ENCODE measurements at places on chromosomes 5 and 9.

- no peak for DNase-seq
Observed at GRCh38 chr9:120151806-120152205, 428.2 kb downstream of the CDK5RAP2 start.

DNA sequence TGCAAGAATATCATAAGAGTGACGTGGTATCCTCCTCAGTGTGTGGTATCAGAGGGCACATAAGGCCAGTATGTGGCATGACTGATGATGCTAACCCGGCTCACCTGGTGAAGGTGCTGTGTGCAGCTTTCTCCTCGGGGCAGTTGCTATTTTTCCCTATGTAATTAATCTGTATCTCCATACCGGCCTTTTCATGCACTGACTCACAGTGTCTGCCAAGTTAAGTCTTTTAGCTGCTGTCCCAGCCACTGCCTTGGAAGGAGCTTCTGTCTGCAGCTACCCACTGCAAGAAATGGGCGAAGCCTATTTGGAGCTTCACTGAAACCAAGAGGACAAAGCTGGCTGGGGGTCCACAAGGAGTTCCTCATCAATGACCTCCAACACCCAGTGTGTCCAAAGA lies 46.0 kb downstream of the NXNL2 start:
- no peak for DNase-seq

DNA sequence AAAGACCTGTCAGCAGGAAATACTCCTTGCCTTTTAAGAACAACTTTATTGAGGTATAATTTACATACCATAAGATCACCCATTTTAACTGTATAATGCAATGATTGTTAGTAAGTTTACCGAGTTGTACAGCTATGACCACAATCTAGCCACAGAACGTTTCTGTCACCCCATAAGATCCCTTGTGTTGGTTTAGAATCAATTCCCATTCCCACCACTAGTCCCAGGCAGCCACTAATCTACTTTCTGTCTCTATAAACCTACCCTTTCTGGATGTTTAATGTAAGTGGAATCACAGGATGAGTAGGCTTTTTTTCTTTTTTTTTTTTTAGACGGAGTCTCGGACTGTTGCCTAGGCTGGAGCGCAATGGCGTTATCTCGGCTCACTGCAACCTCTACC lies 4.4 kb downstream of the GPR107 start:
- peak; percentile 24 for DNase-seq

DNA sequence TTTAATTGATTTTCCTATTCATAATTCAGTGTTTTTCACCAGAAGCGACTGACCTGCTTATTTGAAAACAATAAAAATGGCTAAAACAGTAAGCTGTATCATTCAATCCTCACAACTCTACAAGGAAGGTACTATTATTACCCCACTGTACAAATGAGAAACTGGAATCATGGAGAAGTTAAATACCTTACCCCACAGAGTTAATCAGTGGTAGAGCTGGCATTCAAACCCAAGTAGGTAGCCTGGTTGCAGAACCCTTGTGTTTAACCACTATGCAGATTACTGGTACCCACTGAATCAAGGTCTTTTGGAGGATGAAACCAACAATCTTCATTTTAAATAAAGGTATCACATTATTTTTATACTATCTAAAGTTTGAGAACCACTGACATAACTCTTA lies 59.6 kb downstream of the MLANA start:
- DNase-seq: no peak

GRCh38 chr5:14182761-14183160 lies 39.6 kb downstream of the TRIO start:
- no peak for DNase-seq

GRCh38 chr5:14614490-14614889 lies 32.9 kb downstream of the OTULINL start:
- DNase-seq: no peak

DNA sequence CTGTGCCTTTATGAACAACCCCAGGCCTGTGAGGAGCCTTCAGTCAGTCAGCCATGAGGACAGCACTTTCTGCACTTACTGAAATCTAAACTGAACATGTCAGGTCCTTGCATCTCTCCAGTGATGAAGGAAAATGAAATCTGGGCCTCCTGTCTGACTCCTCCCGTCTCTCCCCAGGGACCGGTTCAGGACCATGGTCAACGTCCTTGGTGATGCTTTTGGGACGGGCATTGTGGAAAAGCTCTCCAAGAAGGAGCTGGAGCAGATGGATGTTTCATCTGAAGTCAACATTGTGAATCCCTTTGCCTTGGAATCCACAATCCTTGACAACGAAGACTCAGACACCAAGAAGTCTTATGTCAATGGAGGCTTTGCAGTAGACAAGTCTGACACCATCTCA lies 77.0 kb upstream of the PLPP6 start:
- no peak for DNase-seq

DNA sequence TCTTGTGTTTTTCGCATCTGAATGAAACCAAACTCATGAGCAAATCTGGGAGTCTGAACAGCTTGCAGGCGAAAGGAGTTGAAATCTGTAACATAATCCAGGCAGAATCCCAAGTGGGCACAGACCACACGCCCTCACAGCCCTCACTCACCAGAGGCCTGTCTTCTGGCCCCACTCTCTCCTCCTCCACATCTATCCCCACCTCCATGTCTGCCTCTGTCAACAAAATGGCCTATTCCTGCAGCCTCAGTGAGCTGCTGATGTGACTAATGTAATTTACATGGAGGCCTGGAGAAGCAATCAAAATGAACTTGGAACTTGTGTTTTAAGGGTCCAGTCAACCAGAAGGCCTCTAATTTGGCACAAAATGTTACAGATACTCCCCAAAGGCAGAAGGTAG lies 136.6 kb downstream of the GNA14 start:
- DNase-seq: no peak

- DNase-seq: no peak
Observed at GRCh38 chr5:31476738-31477141, 55.2 kb downstream of the DROSHA start.

DNA sequence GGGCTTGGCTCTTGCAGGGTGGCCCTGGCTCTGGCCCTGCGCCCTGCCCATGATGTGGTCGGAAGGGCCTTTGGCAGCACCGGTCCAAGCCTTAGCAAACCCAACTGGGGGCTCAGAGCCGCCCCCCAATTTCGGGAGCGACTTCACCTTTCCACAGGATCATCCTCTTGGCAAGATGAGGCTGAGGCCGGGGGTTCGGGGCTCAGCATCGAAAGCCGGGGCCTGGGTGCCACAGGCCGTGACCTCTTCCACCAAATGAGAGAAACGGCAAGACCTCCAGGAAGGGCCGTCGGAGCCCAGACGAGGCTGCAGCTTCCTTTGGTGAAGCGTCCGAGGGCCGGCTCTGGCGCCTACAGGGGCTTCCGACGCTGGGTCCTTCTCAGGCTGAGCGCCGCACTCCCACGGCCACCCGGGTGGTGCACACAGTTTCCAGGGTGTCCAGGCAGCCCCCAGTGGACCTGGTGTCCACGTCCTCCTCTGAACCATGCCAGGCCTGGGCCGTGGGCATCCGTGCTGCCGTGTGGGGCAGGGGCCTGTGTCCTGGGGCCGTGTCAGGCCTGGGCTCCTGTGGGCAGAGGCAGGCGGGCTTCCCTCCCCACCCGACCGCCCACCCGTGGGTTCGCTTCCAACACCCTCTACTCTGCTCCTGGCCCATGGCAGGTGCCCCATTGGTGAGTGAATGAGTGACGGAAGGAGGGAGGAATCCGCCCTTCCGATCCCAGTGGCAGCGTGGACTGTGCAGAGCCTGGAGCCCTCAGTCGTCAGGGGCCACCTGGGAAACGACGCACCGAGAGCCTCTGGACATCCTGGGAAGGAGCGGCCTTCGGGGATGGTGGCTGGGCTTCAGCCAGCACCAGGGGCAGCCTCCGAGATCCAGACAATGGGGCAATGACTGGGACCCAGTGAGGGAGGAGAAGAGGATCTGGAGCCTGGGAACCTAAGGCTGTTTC lies 5.2 kb upstream of the AGPAT2 start:
- no peak for DNase-seq

GRCh38 chr5:158195416-158196210 lies 336.7 kb upstream of the CLINT1 start:
- no peak for DNase-seq

DNA sequence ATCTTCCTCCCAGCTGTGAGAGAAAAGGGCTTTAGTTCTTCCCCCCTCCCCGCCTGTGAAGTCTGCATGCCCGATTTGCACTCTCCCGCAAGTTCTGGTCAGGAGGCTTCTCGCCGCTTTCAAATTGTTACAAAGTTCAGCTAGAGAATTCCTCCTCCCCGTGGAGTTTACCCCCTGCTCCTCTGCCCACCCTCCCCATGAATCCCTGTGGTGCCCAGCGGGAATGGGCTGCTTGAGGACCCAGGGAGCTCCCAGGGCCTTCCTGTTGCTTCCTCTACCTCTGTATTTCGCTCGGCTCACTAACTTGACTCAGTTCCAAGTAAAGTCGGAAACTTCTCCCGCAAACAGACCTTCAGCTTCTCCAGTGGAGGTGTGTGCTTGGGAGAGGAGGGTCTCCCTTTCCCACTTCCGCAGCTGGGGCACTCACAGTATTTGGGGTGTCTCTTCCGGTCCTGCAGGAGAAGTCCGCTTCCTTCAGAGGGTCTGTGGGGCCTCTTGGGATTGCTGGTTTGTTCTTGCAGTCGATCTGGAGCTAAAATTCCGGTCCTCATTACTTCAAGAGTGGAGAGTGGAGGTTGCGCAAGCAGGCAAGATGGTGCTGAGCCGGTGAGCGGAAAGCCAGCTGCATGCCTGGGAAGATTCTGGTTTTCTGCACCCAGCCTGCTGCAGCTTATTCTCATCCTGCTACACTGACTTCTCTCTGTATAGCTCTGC lies 97.8 kb downstream of the ADAMTS12 start:
- no peak for DNase-seq

GRCh38 chr9:5893591-5894236 lies 3.0 kb downstream of the MLANA start:
- DNase-seq: no peak

- DNase-seq: no peak
Observed at GRCh38 chr5:107168086-107168485, 502.7 kb downstream of the EFNA5 start.

- DNase-seq: no peak
Observed at GRCh38 chr5:15844253-15844652, 335.3 kb downstream of the MARCHF11 start.

DNA sequence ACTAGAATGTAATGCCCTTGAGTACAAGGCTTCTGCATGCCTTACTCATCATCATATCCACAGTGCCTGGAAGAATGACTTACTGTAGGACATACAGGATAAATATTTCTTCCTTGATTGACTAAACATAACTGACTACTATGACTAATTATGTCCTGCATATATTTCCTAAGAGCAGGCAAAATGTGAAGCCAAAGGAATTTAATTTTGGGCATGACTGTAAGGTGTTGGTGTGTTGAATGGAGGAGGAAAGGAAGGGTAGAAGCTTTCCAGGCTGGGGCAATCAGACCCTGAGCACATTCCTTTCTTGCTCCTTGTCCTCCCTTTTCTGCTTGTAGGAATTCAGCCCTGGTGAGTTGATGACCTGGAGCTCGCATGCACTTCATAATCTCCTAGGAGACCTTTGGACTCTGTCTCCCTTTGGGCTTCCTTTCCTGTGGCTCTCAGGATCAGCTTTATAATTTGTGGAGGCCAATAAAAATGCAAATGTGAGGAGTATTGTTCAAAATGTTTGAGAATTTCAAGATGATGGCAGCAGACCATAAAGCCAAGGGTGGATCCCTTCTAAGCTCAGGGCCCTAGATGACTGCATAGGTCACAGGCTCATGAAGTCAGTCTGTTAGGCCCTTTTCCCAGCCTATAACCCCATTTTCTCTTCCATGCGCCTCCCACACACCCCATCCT lies 174.0 kb downstream of the HMHB1 start:
- DNase-seq: no peak

- DNase-seq: no peak
Observed at GRCh38 chr9:112000743-112001142, 104.1 kb downstream of the UGCG start.

- no peak for DNase-seq
Observed at GRCh38 chr5:150443242-150444075, 6.1 kb downstream of the RPS14 start.

DNA sequence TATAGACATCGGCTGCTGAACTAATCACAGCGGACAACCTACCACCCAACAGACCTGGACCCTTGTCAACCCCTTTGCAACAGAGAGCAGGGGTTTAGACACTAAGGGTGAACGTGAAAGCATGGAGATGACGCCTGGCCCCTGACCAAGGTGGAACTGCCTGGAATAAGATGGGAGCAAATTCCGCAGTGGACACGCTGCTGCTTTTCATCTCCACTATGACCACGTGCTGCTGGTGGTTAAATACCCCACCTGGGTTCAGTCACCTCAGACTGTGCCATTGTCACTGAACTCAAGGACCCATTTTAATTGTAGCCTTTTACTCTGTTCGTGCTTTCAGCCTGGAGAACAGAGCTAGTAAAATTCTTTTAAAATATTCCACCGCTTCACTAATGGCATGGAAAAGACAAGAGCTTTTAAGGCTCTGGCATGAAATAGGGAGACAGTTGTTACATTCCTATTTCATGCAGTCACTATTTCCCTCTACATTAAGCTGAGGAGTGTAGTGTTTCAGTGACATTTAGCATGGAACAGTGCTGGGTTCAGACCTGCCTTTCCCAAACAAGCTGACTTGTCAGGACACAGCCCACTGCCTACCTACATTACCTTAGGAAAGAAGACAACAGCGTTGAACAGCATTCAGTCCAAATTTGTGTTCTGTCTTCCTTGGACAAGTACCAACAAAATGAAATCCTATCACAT lies 96.8 kb downstream of the ANKRD18B start:
- DNase-seq: no peak

GRCh38 chr5:83641946-83642345 lies 78.7 kb downstream of the HAPLN1 start:
- DNase-seq: no peak

GRCh38 chr9:113564498-113565237 lies 101.1 kb downstream of the RGS3 start:
- DNase-seq: no peak

GRCh38 chr5:59206132-59206581 lies 623.3 kb downstream of the RAB3C start:
- DNase-seq: peak; percentile 38

- peak; percentile 87 for DNase-seq
Observed at GRCh38 chr5:103808464-103809106, 246.0 kb upstream of the NUDT12 start.

DNA sequence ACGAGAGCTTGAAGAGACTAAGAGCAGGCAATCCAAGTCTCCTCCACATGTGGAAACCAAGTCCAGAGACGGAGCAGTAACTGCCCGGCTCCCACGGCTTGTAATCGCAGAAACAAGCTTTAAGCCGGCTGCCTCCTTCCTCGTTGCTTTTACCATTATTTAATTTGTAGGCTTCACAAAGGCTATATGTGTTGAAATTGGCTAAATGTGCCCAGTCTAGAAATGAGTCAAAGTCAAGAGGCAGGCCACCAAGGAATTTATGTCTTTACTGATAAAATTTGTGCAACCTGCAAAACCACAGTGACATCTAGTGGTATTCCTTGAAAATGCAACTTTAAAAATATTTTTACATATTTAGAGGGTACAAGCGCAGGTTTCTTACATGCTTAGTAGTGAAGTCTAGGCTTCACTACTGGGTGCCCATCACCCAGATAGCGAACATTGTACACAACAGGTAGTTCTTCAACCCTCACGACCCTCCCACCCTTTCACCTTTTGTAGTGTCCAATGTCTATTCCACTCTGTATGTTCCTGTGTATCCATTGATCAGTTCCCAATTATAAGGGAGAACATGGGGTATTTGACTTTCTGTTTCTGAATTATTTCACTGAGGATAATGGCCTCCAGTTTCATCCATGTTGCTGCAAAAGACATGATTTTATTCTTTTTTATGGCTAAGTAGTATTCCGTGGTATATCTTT lies 33.5 kb upstream of the EBF1 start:
- DNase-seq: peak; percentile 83
